Stimulated activated CD4-positive, alpha-beta T cell treated with anti-CD3 and anti-CD28 coated beads, Interleukin-15, amount 100 ng/mL, for 1 hour (primary cell): ENCODE measurements at places on chromosomes 7 and 10.

- no peak for DNase-seq
These were observed 111.7 kb upstream of the ZNF804B start for GRCh38 chr7:88647825-88648224.

- no peak for DNase-seq
These were observed 313.1 kb upstream of the RNF32 start for GRCh38 chr7:156327474-156327873.

- DNase-seq = no peak
These were observed 26.3 kb upstream of the PPIF start for GRCh38 chr10:79320820-79321493.

- DNase-seq = no peak
These were observed 16.0 kb upstream of the VOPP1 start for GRCh38 chr7:55588379-55588699.

DNA sequence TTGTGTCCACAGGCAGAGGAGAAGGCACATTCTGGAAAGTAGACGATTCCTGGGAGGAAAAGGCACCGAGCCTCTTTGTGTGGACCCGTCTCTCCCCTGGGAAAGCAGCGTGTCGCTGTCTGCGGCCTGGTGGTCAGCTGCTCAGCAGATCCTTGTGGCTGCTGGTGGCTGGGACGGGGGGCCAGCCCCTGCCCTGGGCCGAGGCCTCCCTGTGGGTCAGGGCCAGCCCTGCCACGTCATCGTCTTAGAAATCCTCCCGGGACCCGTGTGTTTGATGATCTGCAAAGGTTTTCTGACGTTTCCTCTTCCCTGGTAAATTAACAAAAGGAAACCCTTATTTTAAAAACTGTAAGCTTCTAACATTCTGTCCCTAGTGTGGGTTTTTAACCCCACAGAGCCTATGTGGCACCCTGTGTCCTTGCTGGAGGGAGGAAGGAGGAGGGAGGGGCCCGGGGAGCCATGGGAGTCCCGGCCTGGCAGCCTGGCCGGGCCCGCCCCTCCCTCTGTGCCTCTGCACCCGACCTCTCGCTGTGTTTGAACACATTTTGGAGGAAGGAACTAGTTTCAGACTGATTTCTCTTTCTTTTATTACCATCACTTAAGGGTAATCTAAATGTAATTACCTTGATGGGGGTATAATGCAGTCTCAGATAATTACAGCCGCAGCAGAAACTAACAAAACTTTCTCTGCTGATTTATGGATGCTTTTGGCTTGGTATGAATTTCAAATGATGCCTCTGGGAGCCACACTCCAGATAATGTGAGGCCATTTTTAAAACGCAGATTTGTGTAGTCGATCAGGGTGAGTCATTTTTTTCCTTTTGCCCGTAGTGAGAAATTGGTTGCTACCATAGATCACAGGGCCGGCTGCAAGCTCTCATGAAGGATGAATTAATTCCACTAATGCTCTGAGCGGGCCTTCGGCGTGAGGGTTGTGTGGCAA lies 85.5 kb downstream of the NKX6-2 start:
- DNase-seq = no peak

DNA sequence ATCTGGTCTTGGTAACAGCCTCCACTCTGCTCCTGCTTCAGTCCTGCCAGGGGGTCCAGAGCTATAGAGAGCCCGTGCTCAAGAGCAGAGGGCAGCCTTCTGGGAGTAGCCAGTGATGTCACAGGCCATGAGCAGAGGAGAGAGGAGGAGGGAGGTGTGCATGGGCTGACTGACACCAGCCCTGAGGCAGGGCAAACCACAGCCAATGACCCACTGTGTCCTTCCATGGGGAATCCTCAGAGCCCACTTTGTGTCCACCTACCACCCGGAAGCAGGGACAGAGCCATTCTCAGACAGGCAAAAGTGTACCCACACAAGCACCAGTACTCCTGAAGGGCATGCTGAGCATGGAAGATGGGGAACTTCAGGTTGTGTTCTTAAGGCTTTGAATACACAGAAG lies at the start of gene PAX4:
PAX4 (minus strand) TSS at position 101 of the 400 bp plus-strand sequence. CDS start 2,214 bp downstream, outside the sequence.
- DNase-seq = no peak

GRCh38 chr10:50595785-50596184 lies 28.0 kb downstream of the SGMS1 start:
- DNase-seq = no peak

DNA sequence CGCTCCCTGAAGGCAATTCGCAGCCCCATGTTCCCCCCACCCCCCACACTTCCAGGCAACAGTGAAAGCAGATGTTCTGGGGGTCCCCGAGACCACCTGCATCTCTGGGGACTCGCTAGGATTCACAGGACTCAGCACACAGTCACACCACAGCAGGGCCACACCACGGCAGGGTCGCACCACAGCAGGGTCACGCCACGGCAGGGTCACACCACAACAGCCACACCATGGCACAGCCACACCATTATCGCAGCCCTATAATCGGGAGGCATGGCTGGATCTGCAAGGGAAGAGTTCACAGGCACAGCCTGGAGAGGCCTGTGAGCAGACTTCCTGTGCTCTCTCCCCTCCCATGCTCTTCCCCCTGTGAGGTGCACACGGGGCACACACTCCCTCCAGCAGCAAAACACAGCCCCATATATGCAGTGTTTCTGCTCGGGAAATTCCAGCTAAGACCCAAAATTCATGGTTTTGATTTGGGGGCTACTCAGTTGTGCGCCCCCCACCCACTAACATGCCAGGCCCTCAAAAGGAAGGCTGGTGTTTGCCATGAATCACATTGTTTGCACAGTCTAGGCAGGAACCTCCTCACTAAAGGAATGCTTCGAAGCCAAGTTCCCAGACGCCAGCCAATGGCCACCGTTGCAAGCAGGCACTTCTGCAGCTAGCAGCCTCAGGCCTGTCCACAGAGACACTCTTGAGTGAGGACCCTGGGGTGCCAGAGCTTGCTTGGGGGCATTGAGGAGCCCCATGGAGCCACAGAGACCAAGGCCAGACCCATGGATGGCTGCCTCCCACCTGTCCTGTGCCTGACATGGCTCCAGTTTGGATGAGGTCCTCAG lies 7.0 kb upstream of the DPYSL4 start:
- no peak for DNase-seq

DNA sequence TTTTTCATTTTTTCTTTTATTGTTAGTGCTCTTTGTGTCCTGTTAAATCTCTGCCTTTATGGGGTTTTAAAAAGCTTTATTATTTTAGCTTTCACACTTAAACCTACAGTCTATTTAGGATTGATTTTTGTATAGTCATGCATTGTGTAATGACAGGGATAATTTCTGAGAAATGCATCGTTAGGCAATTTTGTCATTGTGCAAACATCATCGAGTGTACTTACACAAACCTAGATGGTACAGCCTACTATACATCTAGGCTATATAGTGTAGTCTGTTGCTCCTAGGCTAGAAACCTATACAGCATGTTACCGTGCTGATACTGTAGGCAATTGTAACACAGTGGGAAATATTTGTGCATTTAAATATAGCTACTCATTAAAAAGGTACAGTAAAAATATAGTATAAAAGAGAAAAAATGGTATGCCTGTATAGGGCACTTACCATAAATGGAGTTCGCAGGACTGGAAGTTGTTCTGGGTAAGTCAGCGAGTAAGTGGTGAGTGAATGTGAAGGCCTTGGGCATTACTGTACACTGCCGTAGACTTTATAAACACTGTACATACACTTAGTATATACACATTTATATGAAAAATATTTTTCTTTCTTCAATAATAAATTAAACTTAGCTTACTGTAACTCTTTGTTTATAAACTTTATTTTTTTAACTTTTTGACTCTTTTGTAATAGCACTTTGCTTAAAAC lies 16.0 kb downstream of the UBE2D1 start:
- no peak for DNase-seq

- no peak for DNase-seq
These were observed 46.6 kb upstream of the IGFBP3 start for GRCh38 chr7:45967591-45968157.

- no peak for DNase-seq
These were observed 69.9 kb downstream of the PPP1R3C start for GRCh38 chr10:91562839-91563581.

- DNase-seq = no peak
These were observed 393.1 kb upstream of the STEAP1 start for GRCh38 chr7:89761173-89761572.

DNA sequence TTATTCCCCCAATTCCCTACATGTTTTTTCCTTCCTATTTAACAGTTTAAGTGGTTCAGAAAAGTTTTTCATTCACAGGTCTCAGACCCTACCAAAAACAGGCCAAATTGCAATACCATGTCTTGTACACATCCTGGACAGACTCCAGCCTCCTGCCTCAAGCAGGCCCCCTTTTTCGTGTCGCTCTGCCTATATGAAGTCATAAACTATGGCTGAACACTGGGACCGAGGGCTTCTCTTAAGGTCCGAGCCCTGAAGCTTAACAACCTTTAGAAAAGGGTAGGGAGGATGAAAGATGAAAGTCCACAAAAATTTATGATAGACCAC lies 1.4 kb downstream of the FBXW4 start:
- no peak for DNase-seq

DNA sequence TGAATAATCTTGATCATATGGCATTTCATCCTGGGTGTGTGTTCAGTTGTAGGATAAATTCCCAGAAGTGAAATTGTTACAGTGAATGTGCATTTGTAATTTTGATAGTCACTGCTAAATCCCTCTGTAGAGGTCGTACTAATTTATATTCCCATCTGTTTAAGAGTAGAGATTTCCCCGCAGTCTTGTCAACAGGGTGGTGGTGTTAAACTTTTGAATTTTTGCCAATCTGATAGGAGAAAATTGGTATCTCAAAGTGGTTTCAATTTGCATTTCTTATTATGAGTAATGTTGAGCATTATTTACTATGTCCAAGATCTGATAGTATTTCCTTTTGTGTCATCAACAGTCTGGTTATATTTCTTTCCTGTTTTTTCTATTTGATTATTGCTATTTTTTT lies 101.7 kb downstream of the AUTS2 start:
- DNase-seq = no peak

DNA sequence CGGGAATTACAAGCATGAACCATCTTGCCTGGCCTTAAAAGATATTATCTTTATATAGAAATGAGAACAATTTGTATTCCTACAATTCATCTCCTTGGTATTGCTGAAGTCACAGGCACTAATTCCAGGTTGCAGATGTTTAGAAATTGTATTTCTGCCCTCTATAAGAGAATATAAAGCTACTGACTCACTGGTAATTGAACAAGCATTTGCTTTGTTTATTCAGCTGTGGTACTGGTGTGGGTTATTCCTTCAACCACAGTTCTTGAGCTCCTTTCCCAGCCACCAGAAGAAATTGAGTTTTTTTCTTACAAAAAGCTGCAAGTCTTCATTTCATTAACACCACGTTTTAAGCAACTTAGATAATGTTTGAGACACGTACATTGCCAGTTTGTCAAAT lies 29.0 kb upstream of the MPP7 start:
- no peak for DNase-seq

DNA sequence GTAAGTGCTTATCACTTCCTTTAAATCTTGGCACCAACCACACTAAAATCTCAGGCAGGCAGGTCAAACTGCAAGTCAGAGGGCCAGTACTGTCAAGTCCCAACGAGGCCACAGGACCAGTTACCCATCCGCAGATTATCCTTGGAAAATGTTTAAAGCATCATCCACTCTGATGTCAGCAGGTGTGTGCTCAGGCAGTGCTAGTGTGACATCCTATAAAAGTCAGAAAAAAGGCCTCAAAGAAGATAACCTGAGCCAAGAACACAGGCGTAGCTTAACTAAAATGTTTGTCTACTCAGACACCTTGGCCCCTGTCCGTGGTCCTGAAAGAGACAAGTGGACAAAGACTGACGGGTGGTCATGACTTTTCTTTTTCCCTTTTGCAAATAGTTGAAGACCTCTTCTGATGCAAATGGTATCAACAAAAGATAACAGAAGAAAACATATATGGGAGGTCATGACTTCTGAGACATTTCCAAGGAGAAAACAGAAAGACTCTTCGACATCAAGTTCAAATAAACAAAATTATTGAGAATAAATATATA lies 309.3 kb downstream of the KCNMA1 start:
- DNase-seq = no peak

DNA sequence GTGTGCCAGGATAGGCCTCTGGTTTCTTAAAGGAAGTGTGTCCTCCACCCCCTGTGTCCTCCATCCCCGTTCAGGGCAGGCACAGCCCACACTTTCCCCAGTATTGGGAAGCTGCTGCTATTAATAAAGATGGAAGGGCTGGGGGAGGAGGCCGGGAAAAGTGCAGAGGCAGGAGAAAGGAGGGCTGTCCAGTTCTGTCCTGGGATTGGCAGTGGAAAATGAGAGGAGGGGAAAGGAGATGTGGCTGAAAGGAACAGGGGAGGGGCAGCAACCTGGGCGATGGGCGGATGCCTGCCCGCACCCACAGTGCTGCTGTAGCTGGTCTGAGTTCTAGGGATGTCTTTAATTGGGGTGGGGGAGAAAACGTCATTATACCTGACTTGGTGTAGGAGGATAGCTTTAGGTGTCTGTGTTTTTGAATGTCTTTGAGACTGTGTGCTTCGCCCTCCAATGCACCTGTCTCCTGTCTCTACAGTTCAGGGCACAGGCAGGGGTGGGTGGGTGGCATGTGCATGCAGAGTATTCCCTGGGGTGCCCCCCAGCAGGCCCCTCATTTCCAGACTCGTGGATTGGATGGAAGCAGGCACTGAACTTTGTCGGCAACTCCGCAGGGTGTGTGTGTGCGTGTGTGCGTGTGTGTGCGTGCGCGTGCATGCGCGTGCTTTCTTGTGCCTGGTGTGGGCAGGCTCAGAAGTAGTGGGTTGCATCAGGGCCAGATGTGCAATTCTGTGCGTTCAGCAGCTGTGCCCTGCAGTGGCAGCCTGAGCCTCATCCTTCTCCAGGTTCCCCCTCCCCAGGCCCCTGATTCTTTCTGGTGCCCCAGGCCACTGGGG lies 2.5 kb downstream of the TRIM8 start:
- no peak for DNase-seq

DNA sequence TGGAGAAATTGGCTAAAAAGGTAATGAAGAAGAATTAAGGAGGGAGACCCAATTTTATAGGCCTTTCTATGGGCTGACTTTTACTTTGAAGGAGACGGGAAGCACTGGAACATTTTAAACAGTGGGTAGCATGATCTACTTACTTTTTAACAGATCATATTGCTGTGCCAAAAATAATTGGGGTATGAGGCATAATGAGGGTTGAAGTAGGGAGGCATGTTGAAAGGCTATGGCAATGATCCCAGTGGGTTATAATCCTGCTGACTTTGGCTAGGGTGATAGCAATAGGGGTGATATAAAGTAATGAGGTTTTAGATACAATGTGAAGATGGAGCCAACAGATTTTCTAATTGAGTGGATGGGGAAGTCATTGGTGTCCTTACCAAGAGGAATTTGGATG lies 73.2 kb downstream of the GPR37 start:
- DNase-seq = no peak

GRCh38 chr7:131513245-131514061 lies 43.0 kb downstream of the PODXL start:
- peak; percentile 47 for DNase-seq

DNA sequence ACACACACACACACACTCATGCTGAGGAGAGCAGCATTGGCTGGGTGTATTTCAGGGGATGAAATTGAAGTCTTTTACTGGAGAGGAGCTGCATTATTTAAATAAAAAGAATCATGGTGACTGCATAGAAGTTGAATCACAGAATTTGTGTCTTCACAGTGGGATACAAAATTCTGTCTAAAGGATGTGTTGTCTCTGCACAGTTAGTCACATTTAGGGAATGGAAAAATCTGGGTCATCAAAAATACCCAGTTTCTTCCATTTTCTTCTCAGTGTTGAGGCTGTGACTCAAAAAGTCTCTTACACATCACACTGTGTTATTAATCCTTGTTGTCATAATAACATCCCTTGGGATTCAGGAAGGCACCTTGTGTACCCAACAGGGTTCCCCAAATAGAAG lies 10.9 kb downstream of the PAPSS2 start:
- no peak for DNase-seq
